ELR (cell line): ENCODE measurements at places on chromosomes 1 and 21.

- DNase-seq = no peak
Observed at GRCh38 chr1:245336149-245336983, 181.6 kb downstream of the KIF26B start.

DNA sequence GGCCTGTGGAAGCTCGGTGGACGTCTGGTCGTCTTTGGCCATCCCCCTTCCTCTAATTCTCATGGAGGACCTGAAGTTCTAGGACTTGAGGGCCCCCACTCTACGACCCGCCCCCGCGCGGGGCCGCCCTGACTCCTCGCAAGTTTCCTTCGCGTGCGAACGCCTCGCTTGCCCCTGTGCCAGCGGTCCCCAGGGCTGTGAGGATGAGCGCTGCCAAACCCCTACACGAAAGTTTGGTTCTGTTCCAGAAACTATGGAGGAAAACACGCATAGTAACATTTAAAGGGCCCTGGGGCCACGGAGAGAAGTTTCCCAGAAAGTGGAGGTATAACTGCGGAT, 304 bp upstream of the GNG12 start:
- DNase-seq = no peak

DNA sequence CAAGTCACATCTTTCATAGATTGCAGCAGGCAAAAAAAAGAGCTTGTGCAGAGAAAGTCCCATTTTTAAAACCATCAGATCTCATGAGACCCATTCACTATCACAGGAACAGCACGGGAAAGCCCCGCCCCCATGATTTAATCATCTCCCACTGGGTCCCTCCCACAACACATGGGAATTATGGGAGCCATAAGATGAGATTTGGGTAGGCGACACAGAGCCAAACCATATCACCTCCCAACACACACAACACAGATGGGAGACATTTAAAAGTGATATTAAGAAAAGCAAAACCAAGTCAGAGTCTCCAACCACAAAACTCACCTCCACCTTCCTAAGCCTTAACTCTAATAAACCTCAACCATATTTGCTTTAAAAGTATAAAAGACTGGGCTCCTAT, 61.5 kb upstream of the TIAM1 start:
- DNase-seq = no peak

GRCh38 chr1:31815752-31816500, at the start of gene SPOCD1:
Gene SPOCD1 (minus strand): TSS chr1:31816022. CDS start chr1:31815333, 689 bp downstream.
- peak; percentile 93 for DNase-seq

GRCh38 chr1:62159940-62160348, 34.7 kb upstream of the L1TD1 start:
- no peak for DNase-seq

DNA sequence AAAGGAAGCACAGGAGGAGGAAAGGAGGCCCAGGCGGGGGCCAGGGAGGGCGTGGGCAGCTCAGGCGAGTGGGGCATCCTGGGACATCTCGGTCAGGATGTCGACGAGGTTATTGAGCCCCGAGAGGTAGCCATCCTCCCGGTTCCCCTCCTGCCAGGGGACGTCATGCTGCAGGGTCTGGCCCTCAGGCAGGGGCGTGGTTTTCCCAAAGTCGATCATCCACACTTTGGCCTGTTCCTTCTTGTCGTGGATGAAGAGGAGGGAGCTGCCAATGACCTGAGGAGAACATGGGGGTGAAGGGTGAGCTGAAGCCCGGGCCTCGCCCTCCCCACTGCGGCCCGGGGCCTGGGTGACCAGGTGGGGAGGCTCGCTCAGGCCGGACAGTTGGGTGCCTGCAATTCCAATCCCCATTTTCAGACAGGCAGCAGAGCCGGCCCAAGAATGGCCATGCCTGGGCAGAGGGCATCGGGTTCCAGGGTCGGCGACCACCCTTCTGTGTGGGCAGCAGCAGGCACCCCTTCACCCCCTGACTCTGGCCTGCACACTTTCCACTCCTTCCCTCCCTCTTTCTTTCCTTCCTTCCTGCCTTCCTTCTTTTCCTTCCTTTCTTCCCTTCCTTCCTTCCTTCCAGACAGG, 86.2 kb downstream of the STUM start:
- no peak for DNase-seq

DNA sequence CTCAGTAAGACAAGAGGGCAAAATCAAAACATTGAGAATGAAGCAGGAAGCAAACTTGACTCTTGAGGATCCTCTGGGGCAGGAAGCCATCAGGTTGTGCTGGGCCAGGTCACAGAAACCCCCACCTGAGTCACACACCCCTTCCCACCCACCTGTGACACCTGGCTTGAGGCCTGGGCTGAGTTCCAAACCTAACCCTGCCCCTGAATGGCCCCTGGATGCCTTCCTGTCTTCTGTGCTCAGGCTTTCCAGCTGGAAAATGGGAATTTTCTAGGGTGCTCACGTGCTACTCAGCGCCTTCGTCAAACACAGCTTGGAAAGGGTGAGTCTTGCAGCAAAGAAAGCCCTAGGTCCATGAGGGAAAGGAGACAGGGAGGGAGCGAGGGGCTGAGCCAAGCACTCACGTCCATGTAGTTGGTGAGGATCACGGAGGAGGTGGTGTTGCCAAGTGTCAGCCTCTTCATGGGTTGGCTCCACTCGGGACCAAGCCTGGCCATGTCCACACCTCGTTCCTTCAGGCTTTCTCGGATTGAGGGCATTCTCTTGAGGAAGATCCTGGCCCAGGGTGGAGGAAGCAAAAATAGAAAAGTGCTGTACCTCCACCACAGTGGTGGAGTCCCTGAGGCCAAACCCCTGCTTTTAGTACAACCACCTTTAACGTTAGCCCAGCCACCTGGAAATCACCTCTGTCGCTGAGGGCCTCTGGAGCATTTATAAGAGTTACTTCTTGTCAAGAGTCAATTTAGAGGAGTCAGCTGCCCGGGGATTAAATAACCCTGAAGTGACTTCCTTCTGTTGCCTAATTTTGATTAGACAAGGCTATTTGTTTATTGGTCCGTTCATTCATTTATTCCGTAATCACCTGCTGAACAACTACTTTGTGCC, 4.3 kb downstream of the REN start:
- DNase-seq = no peak

GRCh38 chr1:17831597-17831996, 76.5 kb downstream of the ACTL8 start:
- peak; percentile 44 for DNase-seq

DNA sequence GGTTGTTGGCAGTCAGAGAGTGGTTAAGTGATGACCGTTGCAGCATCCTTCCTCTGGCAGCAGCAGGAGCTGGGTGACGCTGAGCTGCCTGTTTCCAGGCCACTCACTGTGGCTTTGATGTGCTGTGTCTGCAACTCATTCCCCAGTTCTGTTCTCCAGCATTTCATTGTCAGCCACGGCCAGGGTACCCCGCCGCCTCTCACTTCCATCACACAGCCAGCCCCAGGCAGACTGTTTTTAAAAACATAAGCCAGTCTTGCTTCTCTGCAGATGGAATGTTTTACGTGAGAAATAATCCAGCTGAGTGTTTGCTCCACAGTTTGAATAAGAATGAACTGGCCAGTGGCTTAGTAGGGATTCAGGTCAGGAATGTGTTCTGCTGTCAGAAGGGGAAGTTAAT, 21.5 kb upstream of the ST6GALNAC3 start:
- peak; percentile 20 for DNase-seq

DNA sequence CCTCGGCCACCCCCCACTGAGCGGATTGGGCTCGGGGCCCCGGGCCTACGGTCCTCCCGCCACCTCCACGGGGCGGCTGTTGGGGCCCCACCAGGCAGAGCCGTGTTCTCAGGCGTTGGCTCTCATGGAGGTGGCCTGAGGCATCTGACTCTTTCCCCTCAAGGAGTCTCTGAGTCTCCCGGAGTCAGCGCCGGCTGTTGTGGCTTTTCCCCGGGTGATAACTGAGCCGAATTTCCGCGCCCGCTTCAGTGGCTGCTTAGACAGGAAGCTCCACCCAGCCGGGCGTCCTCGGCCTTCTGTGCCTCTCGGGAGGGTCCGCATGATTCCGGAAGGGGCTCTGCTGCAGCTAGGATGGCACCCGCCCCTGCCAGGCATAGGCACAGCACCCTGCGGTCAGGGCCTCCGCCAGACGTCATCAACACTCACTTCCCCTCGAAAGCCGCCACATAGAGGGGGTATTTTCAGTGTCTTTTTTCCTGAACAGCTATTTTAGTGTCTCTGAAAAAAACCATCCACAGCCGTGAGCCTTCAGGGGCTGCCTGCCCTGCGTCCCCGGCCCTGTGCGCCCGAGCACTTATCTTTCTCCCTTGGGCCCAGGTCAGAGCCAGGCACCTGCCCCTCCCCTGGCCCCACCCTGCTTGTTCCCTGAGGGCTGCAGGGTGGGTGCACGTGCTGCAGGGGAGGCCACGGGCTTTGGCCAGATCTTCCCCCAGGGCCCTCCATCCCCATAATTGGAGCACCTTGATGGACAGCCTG, 72.9 kb downstream of the SKI start:
- DNase-seq = peak; percentile 64

- no peak for DNase-seq
Observed at GRCh38 chr1:50986653-50987052, 16.6 kb downstream of the CDKN2C start.

- DNase-seq = no peak
Observed at GRCh38 chr1:95340061-95340460, 106.1 kb downstream of the RWDD3 start.

DNA sequence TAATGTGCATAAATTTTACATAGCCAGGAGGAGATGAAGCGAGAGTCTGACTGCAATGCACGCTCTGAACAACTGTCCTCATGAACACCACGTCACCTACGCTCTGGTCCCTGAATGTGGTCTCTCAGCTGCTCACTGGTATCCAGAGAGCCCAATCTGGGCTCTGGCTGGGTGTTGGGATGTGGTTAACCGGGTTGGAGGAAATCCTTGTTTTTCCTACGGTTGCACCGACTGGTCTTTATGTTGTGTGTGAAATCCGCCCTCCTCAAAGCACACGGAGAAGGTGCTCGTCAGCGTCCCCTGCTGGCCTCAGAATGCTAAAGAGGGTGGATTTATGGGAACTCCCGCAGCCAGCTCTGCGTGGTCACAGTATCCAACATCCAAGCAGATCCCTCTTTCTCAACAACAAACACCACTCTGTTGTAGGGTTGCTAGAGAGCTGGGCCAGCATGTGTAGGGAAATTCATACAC, 51.8 kb upstream of the FAM89A start:
- peak; percentile 30 for DNase-seq

DNA sequence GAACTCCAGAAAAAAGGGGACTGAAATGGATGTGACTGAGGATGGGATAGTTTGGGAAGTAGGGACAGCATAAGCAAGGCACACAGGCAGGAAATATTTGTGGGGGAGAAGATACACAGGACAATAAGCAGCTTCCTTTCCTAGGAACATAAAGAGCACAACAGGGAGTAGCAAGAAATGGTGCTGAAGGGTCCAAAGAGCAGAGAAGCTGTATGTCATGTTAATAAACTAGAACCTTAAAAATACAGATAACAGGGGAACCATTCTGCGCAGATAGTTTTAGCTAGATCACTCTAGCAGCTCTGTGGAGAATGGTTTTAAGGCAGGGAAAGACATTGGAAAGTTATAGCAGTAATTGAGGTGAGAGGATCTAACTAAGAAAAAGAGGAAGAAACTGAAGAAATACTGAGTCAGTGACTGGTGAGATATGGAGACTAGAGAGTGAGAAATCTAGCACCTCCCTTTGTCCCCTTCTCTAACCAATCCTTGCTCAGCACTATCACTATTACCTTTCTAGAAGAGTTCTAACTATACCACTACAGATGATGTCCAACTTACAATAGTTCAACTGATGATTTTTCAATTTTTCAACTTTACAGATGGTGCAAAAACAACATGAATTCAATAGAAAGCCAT, 95.0 kb downstream of the CDC42BPA start:
- DNase-seq = no peak

GRCh38 chr1:164780111-164780812, 221.3 kb downstream of the PBX1 start:
- DNase-seq = no peak

GRCh38 chr1:19683351-19683750, 18.7 kb downstream of the HTR6 start:
- DNase-seq = no peak

GRCh38 chr1:96104506-96104905, 617.1 kb upstream of the PTBP2 start:
- no peak for DNase-seq

- DNase-seq = no peak
Observed at GRCh38 chr1:19074902-19075721, 118.6 kb upstream of the IFFO2 start.

DNA sequence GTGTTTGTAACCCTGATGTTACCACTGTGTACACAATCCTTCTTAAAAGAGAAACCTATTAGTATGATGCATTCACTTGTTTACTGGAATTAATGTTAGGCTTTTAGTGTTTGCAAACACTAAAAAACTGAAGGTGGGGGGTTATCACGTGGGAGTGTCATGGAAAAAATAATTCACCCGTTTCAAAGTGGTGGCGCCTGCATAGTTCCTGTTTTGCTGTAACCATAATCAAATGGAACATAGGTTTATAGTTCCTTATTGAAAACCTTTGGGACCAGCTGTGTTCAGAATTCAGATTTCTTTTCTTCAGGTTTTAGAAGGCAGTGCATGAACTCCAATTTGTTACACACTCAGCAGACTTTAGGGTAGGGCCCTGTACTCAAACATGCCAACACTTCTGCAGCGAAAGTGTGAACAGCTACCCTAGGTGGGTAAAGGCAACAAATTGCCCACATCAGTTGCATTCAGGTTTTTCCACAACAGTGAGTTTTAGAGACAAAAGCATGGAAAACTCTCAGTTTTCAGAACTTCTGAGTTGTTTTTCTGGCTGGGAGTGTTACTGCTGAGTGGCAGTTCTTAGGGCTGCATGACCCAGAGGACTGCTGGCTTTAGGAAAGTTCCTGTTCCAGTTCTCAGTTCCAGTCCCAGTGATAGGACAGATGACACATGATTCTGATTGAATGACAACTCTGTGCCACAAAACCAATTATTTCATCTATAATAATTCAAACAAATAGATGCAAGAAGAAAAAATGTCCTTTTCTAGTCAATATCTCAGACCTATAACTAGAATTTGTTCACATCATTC, 29.1 kb upstream of the IVNS1ABP start:
- DNase-seq = no peak

GRCh38 chr1:60423146-60423780, 349.7 kb upstream of the C1orf87 start:
- no peak for DNase-seq

- no peak for DNase-seq
Observed at GRCh38 chr21:43613755-43614638, 45.3 kb downstream of the HSF2BP start.

DNA sequence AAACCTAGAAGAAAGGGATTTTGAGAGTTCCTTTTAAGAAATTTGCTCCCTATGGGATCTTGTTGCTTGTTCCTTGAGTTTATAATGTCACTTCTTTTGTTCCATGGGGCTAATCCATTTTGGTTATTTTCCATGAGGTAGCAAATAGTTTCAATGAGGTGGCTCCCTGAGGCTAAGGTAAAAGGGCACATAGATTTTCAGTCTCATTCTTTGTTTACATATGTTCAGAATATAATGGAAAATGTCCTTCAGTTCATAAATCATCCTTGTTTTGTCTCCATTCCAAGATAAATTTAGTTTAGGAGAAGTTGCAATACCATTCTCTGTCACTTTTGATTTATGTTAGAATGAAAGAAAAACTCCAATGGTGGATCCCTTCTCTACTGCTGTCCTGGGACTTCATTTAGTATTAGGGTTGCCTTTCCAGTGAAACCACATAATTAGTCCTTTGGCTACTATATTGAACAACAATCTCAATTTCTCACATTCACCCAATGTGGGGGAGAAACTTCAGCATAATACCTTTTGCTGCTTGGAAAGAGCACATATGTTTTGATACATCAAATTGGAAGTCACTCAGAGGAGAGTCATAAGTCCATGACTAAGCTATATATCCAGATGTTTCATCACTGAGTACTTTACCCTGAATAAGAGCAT, 80.9 kb upstream of the ADAMTS5 start:
- peak; percentile 63 for DNase-seq

GRCh38 chr1:92315766-92316599, 17.1 kb downstream of the RPAP2 start:
- DNase-seq = no peak

GRCh38 chr1:110203021-110203661, 7.0 kb upstream of the KCNC4 start:
- peak; percentile 75 for DNase-seq
